ENCODE measurements at places on chromosomes 1 and 21.

DNA sequence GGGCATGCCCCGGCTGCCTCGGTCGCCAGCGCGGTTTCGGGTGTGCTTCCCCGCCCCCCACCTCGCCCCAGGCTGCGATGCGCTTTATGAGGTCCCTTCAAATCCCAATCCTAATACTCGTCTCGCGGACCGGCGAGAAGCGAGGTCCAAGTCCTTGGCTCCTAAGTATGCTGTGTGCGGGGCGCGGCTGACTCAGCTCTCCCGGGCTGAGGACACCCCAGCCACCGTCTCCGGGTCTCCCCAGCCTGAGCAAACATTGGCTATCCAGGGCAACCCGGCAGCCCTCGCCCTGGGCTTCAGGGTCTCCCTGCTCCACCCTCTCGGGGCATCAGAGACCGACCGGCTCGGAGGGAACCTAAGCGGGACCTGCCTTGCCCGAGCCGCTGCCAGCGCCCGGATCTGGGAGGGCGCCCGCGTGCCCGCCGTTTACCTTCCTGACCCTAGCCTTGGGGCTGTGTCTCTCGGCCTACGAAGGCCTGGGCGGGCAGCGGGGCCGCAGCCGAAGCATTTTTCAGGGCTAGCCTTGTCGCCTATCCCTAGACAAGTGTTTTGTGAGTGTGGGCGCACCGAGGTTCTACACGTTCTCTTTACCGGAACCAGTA, 1.2 kb downstream of the ITPKB start:
- no peak for DNase-seq

DNA sequence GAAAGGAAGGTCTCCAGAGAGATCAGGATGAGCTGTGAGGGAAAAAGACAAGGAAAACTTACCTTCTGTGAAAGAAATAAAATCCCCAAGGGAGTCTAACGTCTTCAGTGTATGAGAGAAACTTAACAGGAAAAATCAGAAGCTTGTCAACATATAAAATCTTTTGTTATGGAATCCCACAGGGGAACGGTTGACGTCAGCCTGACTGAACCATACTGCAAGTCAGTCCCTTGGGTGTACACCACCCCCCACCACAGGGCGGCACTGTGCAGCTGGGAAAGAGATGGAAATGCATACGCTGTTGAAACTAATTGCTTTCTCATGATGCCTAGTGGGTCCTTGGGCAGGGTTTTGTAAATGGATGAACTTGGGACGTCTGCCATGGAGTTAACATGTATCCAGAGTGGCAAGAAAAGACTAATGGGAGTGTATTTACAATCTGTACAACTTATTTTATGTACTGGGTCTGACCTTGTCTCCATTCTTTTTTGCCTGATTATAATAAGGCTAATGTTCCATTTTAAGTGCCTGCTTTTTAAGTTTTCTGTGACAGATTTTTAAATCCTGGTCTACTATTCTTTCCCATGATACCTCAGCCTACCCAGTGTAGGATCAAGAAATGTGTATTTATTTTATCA, 22.7 kb downstream of the UTP25 start:
- peak; percentile 58 for DNase-seq

DNA sequence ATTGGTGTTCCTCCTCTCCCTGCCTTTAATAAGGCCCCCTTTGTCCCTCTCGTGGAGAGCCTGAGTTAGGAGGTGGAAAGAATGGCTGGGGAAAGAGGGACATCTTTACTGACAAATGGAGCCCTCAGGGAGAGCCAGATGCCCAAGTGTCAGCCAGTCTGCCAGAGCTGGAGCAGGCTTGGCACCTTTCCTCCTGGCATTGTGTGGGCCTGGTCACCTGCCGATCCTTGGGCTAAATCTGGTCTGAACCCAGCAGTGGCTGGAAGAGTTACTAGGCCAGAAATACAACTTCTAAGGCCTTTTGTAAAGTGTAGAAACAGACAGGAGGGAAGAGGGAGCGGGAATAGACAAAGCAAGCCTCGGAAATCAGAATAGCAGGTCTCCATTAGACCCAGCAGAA, 24.9 kb downstream of the VANGL1 start:
- DNase-seq: no peak

DNA sequence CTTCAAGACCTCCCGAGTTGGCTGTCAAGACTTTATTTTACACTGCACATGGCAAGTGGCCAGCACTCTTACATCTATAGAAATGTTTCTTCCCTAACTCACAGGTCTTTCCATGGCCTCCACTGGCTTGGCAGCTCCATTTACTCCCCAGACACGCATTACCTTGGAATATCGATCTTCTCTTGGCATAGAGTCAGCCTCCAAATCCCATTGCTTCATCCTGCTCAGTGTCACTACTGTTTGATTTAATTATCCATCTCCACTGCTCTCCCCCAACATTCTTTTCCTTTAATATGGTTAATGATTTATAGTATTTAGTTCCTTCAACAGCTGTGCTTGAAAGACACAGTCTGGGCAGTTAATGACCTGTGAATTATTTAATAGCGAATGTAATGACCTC, 241.2 kb upstream of the MAP1LC3C start:
- DNase-seq: no peak

- no peak for DNase-seq
These were observed 44.6 kb downstream of the WNT9A start for GRCh38 chr1:227903061-227903521.

DNA sequence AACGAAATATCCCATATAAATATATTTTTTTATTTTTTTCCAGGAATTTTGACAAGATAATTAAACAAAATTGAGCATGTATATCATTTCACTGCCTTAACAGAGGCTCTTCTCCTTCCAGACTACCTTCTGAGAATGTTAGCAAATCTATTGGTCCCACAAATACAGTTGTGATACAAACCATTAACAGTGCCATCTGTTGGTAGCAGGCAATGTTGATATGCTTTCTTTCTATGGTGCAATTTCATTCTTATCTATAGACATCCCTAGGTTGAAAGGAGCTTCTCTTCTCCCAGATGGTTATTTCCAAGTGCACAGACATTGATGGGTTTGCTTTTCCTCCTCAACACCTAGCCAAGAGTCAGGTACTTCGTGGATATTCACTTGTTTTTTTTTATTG, 303.6 kb downstream of the USH2A start:
- peak; percentile 13 for DNase-seq

DNA sequence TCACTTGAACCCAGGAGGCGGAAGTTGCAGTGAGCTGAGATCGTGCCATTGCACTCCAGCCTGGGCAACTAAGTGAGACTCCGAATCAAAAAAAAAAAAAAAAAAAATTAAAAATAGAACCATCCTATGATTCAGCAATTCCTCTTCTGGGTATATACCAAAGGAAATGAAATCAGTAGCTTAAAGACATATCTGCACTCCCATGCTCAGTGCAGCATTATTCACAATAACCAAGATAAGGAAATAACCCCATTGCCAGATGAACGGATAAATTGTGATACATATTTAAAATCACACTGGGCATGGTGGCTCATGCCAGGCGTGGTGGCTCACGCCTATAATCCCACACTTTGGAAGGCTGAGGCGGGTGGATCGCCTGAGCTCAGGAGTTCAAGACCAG, 23.8 kb downstream of the ALDH9A1 start:
- DNase-seq: no peak

- DNase-seq: peak; percentile 64
These were observed 39.4 kb downstream of the ABCG1 start for GRCh38 chr21:42258150-42258884.

DNA sequence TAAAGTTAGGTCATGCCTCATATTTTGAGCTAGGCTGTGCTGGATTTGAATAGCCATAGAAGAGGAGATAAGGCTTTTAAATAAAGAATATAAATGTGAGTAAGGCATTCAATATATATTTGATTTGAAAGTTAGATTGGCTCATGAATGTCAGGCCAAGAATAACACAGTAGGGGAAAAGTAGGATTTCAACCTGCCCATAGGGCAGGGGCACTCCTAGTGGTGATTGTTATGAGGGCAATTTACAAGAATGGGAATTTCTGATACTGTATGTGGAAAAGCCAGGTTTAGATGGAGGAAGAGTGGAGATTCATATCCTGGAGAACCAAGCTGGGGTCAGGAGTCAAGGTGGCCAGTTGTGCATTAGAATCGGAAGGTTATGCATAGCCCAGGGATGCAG, 74.9 kb downstream of the DNAH14 start:
- no peak for DNase-seq

DNA sequence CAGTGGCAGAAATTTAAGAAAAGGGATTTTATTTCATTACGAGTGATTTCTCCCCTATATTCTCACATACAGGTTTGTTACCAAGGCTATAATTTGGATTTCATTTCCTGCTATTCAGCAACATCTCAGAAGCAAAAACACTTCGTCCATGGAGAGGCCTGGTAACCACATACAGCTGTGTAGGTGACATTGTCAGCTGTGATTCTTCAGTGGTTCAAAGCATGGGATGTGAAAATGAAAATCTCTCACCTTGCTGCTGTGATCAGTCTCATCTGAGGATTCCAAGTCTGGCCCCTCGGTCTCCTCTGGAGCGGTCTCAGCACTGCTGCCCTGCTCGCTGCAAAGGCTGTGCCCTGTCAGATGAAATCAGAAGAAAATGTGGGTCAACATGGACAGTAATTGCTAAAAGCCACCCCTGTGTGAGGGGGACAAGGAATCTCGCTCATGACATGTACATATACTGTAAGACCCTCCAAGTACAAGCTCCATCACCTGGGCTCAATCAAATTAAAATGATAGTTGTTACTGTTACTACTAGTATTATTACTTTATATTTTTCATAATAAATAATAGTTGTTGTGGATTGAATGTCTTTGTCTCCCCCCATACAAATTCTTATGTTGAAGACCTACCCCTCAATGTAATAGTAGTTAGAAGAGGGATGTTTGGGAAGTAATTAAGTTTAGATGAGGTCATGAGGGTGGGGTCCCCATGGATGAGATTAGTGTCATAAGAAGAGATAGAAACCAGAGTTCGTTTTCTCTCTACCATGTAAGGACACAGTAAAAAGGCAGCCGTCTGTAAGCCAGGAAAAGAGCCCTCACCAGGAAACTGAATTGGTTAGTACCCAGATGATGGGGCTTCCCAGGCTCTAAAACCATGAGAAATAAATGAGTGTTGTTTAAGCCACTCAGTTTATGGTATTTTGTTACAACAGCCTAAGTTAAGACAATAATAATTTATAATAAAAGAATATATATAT, 126.7 kb upstream of the KRTAP19-8 start:
- no peak for DNase-seq

GRCh38 chr21:36841866-36842265, 124.6 kb downstream of the HLCS start:
- DNase-seq: no peak

- no peak for DNase-seq
These were observed 158.1 kb upstream of the COA6 start for GRCh38 chr1:234214911-234215892.

DNA sequence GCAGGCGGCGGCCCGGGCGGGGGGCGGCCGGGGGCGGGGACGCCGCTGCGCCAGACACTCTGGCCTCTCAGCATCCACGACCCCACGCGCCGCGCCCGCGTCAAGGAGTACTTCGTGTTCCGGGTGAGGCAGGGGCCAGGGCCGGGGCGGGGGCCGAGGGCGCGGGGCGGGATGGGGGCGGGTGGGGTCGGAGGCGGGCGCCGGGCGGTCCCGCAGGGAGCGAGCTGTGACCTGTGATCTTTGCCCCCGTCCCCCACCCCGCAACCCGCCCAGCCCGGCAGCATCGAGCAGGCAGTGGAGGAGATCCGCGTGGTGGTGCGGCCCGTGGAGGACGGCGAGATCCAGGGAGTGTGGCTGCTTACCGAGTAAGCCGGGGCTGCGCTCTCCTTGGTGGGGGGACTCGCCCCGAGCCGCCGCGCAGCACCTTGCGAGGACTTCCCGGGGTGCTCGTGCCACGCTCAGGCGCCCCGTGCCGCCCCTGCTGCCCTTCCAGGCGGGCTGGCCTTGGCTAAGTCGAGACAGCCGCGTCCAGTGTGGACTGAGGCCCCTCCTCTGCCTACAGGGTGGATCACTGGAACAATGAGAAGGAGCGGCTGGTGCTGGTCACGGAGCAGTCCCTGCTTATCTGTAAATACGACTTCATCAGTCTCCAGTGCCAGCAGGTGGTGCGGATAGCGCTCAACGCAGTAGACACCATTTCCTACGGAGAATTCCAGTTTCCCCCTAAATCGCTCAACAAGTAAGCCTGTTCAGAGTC, 514 bp downstream of the TPRG1L start:
- peak; percentile 45 for DNase-seq

DNA sequence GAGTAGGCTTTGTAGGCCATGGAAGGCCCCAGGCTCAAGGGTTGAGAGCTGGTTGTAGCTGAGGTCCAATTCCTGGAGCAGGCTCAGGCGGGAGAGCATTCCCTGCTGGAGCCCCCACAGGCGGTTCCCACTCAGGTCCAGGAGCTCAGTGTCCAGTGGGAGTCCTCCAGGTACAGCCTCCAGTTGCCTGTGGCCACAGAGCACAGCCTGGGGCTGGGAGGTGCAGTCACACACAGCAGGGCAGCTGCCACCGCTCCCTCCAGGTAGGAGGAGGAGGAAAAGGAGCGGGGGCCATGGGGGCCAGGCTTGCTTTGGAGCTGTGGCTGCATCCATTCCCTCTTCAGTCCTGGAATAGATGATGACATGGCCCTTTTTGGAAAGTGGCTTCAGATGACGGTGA, 2.8 kb downstream of the LINGO4 start:
- no peak for DNase-seq

- DNase-seq: no peak
These were observed 165.3 kb downstream of the TOMM20 start for GRCh38 chr1:234963180-234963903.

DNA sequence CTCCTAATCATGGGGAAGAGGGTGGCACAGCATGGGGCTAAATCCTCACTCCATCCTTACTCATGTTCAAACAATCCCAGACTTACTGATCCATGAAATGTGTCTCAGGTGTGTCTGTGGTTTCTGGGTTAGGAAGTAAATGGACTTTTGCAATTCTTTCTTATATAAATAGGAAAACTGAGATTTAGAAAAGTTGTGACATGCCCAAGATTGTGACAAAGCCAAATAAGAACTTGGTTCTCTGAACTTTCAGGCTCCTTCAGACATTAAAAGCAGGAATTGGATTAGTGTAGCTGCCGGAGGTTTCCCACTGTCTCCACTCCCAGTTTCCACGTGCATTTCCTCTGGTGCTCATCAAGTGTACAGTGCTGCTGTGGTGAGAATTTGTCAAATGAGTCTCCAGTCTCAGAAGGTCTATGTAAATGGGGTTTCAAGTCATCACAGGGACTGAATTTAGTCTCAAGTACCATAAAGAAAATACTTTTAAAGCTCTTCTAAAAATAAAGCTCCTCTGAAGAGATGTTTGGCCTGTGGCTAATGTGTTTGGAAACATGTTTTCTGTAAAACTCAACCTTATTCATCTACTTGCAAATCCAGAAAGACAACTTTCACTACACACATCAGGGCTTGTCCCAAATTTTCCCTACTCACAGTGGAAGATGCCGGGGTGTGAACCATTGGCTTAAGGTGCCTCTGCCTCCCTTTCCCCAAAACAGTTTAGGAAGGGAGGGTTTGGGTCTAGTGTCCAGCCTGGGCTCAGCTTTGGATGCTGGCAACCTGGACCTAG, 115.2 kb downstream of the NGF start:
- no peak for DNase-seq

- DNase-seq: no peak
These were observed 111.1 kb downstream of the PIK3R3 start for GRCh38 chr1:46021046-46021996.

All from HTR-8/SVneo (cell line).